ENCODE measurements at places on chromosomes 13 and 19. TPM values are rescaled to one million over a fixed set of nuclear protein-coding genes. Genes with fewer than 3 reads are reported as not detected.

GRCh38 chr13:32022311-32022710 is 9.3 kb upstream of the FRY start:
- DNase-seq: no peak

DNA sequence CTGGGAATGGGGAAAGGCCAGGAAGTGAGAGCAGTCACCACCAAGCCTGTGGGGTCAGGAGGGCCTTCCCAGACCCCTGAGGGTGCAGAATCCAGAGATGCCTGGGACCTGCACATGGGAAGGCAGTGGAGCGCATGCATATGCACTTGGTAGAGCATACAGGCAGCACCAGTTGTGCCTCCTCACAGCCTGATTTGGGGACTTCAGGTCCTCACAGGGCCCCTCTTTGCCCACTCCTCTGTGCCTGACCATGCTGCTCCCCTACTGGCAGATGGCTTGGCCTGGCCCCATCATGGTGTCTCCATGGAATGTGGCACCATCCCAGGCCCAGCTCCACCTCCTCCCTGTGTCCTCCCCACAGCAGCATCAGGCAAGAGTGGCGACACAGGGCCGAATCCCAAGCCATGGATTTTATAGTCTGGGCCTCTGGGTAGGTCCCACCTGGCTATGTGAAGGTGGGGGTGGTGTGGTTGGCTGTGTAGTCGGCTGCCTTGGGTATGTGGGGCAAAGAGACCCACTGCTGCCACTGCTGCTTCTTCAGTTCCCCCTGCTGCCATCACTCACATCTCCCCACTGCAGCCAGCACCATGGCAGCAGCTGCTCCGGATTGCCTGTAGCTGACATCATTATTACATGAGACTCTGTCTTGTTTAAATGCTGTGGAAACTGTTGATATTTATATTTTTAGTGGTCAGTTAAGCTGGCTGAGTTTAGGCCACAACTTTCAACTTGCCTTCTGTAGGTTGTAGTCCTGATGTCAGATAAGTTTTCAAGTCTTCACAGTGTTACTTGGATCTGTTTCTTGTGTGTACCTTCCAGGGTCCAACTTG is 247.0 kb downstream of the GPC6 start:
- no peak for DNase-seq

DNA sequence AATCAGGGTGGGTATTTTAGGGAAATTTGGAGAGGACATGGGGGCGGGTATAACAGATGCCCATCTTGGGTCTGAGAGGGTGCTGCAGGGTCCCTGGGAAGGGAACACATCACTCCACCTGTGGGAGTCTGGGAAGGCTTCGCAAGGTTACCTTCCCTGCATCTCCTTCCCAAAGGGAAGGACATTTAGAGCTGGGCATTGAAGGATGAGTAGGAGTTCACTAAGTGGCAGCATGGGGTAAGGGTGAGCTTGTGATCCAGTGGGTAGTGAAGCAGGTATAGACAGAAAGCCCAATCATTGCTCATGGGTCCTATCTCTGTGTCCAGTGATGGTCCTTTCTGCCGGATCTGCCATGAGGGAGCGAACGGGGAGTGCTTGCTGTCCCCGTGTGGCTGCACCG is 13.2 kb downstream of the MARCHF2 start:
- no peak for DNase-seq

DNA sequence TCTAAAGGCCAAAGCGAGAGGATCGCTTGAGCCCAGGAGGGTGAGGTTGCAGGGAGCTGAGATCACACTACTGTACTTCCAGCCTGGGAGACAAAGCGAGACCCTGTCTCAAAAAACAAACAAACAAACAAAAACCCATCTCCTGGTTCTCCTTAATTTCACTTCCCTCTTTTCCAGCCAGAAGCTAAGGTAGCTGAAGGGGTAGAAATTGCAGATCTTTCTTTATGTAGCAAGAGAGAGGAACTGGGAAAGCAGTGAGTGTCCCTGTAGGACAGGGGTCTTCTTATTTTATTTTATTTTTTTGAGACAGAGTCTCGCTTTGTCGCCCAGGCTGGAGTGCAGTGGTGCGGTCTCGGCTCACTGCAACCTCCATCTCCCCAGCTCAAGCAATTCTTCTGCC is 4.5 kb upstream of the TSPAN16 start:
- DNase-seq: no peak

DNA sequence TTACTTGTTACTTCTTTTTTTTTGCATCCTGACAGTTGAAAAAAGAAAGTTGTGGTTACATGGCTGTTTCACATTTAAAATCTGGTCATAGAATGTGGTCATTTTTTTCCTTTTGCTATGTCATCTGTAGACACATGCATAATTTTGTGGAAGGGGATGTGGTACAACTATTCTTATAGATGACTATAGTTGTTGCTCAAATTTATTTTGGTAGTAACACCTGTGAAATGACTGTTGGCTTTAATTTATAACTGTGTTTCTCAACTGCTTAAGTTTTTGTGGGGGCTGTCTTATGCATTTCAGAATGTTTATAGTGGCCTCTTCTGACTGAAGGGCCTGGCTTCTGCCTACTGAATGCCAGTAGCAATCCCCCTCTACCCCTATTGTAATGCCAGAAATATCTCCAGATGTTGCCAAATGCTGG is 130.5 kb downstream of the PAN3 start:
- no peak for DNase-seq

SMIM44 gene
- total RNA-seq: not detected

MCF2L gene
- 115 TPM for total RNA-seq

GNG7 gene
- 6.2 TPM for total RNA-seq

RGCC gene
- total RNA-seq: 11.9 TPM

Data from ureter (tissue), 1 donor.